Stimulated activated CD4-positive, alpha-beta T cell treated with anti-CD3 and anti-CD28 coated beads, Interleukin-2, amount 100 ng/mL, for 24 hours (primary cell): ENCODE measurements at places on chromosomes 5 and 9.

DNA sequence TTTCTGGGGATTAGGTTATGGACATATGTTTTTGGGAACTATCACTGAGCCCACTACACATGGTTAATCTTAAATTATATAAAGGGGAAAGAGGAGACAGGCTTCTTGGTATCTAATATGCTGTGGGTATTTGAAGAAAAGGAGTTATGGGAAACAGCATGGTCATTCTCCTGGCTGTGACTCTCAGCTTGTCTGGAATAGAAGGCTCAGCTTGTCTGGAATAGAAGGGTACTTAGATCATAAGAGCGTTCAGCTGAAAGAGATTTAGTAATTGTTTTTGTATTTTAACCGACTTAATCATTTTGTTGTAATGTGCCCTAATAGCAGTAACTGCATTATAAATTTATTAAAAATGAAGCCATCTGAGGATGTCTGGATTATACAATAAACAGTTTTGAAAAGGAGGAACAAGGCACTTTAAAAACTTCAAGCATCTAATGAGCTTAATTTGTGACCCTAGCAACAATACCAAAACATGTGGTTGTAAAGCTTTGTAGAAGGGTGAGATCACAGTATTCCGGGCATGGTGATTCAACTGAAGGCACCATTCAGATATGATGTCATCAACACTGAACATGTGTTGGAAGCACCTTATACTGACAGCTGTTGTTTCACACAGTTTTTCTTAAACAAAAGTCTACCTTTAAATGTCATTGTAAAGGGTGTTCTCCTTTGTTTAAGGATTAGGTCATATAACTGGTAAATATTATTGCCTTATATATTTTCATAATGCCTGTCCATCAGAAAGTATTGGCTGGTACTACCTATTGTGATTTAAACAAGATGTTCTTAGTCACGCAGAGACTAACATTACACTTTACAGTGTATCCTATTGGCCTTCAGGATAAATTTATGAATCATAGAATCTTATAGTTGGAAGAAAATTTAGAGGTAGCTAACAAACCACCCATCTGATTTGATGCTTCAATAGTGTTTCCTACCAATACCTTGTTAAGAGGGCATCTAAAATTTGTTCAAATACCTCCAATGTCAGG is 2174.1 kb upstream of the WWC1 start:
- DNase-seq = no peak

GRCh38 chr9:136482046-136482792 is 621 bp downstream of the SEC16A start:
- DNase-seq = peak; percentile 38

- DNase-seq = peak; percentile 52
Observed at GRCh38 chr9:134301387-134302129, 24.7 kb upstream of the RXRA start.

- DNase-seq = no peak
Observed at GRCh38 chr5:2505217-2505616, 246.3 kb downstream of the IRX2 start.

DNA sequence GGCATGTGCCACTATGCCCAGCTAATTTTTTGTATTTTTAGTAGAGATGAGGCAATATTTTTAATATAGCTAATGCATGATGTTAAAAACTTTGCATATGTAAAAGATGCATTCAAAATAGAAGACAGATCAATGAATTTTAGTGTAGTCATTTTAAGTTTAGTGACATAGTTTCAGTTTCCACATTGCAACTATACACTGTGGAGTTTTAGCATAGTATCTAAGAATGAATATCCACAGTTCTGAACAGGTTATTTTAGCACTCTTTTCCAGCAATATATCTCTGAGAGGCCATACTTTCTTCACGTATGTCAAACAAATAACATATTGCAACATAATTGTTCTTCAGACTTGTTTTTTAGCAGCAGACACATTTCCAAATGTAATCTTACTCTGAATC is 39.3 kb downstream of the RAB24 start:
- no peak for DNase-seq

DNA sequence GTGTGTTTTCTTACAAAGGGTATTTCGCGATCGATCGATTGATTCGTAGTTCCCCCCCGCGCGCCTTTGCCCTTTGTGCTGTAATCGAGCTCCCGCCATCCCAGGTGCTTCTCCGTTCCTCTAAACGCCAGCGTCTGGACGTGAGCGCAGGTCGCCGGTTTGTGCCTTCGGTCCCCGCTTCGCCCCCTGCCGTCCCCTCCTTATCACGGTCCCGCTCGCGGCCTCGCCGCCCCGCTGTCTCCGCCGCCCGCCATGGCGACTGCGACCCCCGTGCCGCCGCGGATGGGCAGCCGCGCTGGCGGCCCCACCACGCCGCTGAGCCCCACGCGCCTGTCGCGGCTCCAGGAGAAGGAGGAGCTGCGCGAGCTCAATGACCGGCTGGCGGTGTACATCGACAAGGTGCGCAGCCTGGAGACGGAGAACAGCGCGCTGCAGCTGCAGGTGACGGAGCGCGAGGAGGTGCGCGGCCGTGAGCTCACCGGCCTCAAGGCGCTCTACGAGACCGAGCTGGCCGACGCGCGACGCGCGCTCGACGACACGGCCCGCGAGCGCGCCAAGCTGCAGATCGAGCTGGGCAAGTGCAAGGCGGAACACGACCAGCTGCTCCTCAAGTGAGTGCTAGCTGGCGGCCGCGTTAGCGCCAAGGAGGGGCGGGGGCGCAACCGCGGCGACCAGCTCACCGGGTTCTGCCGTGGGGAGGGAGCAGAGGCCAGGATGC is 480 bp downstream of the LMNB1 start:
- peak; percentile 49 for DNase-seq

GRCh38 chr9:137199411-137200121 is 975 bp downstream of the TPRN start:
- no peak for DNase-seq

DNA sequence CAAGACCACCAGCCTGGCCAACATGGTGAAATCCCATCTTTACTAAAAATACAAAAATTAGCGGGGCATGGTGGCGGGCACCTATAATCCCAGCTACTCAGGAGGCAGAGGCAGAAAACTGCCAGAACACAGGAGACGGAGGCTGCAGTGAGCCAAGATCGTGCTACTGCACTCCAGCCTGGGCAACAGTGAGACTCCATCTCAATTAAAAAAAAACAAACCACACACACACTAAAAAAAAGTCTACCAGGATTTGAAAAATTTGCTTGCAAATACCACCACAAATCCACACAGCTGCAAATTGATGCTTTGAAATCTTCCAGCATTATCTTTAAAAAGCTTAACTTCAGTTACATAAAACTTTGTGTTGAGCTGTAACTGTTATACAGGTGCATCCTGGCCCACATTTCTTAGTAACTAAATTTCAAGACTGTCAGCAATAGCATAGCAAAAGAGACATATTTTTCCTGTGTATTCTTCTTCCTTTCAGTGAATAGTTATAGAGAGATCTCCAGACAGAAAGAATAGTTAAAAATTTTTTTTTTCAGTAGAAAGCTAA is 6.8 kb downstream of the CHD1 start:
- no peak for DNase-seq

DNA sequence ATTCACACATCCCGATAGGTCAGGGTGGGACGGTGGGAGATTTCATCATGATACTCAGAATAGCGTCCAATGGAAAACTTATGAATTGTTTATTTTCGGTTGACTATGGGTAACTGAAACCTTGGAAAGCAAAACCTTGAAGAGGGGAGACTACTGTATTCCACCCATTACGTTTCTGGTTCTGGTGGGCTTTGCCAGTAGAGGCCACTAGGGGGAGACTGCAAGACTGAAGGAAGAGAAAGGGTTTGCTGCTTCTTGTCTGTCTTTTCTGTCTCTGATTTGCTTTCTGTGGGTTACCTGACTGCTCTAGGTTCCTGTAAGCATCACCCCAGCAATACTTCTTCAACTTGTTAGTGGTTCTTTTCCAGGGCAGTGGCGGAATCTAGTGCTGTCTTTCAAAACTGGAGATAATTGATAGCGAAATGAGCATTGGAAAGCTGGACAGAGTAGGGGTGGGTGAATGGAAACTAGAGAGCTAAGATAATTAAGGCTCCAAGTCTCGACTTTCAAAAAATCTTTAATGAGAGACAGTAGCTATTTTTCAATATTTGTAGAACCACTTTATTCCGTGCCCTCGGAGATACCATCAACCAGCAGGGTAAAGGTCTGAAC is 27.0 kb downstream of the GRIN3A start:
- DNase-seq = peak; percentile 42

GRCh38 chr5:40034441-40034840 is 609.7 kb upstream of the DAB2 start:
- DNase-seq = no peak

DNA sequence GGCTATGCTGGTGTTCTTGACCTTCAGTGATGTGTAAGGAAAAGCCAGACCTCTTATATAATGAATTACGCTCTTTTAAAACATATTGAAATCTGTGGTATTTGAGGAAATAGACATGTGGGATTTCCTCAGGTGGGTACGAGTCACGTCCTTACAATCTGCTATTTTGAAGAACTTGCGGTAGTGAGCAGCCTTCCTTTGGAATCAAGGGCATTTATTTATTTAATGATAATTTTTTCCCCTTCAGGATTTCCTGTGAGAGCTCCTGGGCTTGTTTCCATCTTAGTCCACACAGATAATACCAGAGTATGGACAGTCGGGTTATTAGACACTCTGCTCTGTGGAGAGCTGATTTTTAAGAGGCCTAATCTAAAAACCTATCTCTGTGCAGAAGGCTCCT is 167.9 kb downstream of the ARHGEF28 start:
- DNase-seq = no peak

DNA sequence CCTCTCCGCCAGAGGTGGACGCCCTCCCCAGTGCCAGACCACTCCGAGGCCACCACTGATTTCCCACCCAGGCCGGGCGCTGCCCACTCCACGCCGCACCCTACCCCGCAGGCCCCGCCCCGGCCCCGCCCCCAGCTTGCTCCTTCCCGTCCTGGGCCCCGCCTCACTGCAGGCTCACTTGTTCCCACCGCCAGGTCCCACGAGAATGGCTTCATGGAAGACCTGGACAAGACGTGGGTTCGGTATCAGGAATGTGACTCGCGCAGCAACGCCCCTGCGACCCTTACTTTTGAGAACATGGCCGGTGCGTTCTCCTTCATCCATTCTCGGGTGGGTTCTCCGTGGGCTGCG is 6.5 kb downstream of the LRRC26 start:
- no peak for DNase-seq

- no peak for DNase-seq
Observed at GRCh38 chr9:3507395-3508077, 18.3 kb downstream of the RFX3 start.

DNA sequence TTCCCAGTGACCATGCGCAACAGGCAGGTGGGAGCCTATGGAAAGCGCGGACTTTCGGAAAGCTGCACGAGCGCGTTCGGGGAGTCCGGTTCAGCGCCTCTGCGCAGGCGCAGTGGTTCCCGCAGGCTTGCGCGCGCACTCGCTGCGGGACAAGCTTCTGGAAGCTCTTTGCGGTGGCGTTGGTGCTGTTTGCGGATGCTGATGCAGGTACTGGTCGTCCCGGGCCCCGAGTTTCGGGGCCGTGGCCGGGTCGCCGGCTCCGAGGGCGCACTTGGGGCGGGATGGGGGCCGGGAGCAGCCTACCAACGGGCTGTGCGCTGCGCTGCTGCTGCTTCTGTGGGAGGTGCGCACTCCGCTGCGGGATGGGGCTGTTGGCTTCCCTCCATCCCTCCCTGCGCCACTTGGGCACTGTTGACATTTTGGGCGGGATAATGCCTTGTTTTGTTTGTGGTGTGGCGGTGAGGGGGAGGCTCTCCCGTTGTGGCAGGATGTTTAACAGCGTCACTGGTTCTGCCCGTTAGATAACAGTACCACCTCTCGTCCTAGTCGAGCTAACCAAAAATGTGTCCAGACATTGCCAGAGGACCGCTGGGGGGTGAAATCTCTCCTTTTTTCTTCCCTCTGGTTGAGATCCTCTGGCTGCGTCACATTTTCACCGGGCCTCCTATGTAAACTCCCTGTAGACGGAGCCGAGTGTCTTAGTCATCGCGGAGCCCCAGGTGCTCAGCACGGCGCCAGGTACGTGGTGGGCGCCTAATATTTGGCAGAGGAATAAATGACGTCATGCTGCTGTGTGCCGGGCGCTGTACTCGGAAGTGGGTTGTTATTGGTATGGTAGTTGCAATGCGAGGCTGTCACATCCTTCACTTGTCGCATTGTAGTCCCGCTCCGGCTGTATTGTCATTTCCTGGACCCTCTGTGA is at the start of gene ZNF483:
ZNF483 (plus strand) TSS at position 124 of the 922 bp plus-strand sequence. CDS start 2,217 bp downstream, outside the sequence.
- peak; percentile 70 for DNase-seq

DNA sequence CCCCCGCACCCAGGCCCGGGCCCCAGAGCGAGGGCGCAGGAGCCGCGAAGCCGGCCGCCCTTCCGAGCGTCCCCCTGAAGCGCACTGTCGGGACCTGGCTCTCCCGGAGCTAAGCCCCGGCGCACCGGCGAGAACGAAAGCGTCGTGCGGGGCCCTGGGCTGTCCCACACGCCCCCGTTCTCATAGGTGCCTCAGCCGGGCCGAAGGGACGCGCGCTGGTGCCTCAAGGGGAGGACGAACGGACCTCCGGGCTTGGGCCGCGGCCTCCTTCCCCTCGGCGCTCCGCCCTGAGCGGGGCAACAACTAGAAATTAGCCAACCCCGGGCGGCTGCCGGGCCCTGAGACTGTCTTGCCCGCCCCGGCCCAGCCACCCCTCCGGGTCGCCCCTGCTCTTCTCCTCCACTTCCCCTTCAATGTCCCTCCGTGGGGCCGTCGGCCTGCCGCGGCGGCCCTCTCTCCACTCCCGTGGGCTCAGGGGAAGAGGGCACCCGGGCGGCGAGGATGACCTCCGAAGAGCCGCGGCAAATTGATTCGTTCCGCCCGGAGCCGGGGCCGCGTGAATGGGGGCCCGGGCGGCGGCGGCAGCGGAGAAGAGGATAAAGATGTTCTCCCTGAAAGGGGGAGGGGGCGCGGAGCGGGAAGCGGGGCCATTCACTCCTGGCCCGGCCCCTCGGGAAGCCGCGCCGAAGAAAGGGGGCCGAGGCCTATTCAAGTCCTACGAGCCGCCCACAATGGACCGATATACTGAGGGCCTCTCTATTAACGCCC is 3.5 kb upstream of the PRDM12 start:
- DNase-seq = no peak

DNA sequence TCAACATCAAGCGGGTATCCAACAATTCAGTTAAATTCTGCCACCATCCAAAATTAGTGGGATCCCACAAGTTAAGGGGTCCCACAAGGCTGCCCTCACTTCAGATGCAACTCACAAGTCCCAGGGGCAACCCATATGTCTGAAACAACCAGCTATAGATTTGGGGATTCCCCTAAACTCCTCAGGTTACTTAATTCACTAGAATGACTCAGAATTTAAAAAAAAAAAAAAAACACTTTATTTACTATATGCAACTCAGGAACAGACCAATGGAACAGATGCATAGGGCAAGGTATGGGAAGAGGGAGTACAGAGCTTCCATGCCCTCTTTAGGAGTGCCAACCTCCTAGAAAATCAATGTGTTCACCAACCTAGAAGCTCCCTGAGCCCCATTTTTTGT is 15.1 kb downstream of the AUH start:
- DNase-seq = no peak

- DNase-seq = no peak
Observed at GRCh38 chr9:76709020-76709419, 55.2 kb upstream of the PCA3 start.

GRCh38 chr9:4328723-4329122 is 28.9 kb upstream of the GLIS3 start:
- no peak for DNase-seq

- no peak for DNase-seq
Observed at GRCh38 chr9:20463823-20464222, 158.5 kb downstream of the MLLT3 start.
